Fibroblast of skin of back (primary cell): ENCODE measurements at places on chromosomes 7 and 10.

DNA sequence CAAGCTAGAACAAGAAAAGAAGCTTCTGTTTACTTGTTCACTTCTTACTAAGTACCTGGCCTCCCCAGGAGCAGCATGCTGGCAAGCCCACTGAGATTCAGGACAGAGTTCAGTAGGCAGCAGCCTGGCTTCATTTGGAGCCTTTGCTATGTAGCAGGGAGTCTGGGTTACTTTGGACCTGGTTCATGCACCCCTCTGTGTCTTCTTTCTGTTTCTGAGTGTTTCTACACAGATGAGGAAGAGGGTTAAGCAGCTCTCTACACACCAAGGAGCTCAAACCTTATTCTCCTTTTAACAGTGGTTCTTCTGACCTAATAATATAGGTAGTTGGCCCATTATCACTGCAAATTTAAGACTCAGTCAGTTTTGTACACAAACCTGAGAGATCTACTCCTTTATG, 152.9 kb downstream of the ARID5B start:
- no peak for DNase-seq

DNA sequence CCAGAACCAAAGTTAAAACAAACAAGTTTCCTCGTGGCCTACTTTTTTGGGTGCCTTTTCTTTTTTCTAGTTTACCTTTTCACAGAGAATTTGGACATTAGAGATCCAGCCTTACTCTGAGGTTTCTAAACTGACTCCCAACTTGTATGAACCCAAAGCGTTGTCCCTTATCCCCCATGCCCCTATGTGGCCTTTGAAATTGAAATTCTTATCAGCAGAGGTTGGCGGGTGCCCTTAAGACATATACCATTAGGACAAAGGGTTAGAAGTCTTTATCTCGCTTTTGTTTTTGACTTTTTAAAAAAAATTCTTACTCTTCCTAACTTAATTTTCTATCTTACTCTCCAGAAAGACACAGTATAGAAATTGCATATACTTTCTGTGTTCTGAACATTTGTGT, 76.3 kb upstream of the C7orf33 start:
- no peak for DNase-seq

DNA sequence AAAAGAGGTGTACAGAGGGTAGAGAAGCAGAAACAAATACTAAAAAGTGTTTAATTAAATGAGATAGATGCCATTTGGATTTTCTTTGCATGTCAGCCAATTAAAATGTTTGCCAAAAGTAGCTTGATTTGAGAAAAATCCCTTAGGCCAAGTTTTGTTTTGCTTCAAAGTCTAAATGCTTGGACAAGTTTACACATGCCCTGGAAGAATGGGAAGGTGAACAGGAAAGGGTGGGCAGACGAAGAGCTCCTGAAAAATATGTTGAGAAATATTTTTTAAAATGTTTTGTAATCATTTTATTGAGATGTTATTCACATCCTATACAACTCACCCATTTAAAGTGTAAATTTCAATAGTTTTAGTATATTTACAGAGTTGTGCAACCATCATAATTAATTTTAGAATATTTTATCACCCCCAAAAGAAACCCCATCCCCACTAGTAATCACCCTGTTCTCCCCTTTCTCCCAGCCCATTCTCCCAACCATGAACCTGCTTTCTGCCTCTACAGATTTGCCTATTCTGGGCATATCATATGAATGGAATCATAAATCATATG, 98.5 kb upstream of the ANK3 start:
- no peak for DNase-seq

DNA sequence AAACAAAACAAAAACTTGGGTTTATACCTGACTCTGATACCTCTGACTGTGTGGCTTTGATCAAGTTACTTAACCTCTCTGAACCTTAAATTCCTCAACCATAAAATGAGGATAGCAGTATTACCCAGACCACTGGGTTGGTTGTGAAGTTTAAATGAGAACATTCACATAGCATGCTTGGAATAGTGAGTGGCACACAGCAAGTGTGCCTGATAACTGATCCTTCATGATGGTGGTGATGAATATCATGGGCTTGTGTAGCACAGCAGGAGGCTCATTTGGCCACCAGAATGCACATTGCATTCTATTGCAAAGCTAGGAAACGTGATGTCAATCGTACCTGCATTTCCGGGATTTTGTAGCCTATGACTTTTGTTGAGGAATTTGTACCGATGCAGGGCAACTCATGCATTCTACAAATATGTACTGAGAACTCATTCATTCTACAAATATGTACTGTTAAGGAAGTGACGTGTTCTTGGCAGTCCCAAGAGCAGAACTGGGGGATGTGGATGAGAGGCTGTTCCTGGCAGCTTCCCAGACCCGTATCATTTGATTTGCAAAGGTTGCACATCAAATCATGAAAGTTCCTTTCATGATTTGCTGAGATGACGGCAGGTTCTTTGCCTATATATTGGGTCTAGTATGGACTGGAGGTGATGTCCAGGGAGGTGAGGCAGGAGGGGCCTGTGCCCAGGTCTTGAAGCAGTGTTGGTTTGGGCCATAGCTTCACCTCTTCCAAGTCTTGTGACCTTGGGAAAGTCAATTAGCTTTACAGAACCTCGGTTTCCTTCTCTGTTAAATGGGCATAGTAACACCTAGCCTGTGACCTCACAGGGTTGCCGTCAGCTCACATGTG, 94.6 kb upstream of the SMNDC1 start:
- DNase-seq = peak; percentile 99

GRCh38 chr7:30181736-30182522, 47.1 kb downstream of the MTURN start:
- no peak for DNase-seq

- no peak for DNase-seq
These were observed 34.2 kb upstream of the TCF7L2 start for GRCh38 chr10:112915590-112916572.

GRCh38 chr7:36986948-36987724, 262.8 kb upstream of the AOAH start:
- DNase-seq = peak; percentile 58

DNA sequence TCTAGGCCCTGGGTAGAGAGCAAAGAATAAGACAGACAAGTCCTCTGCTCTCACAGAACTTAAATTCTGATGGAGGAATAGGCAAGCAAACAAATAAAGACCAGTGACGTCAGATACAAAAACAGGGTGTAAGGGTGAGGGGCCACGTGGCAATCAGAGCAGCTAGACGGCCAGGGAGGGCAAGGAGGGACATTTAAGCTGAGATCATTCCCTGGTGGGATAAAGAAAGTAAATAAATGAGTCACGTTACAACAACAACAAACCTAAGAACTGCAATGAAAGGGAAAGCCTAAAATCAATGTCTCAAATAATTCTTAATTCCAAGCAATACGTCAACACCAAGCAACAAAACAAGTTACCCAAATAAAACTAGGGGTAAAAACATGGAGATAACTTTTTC, 21.8 kb downstream of the STN1 start:
- peak; percentile 41 for DNase-seq
